ENCODE measurements at places on chromosomes 12 and 14.

- DNase-seq, result no peak
Measured at GRCh38 chr12:112418273-112418607, 507 bp upstream of the PTPN11 start.

DNA sequence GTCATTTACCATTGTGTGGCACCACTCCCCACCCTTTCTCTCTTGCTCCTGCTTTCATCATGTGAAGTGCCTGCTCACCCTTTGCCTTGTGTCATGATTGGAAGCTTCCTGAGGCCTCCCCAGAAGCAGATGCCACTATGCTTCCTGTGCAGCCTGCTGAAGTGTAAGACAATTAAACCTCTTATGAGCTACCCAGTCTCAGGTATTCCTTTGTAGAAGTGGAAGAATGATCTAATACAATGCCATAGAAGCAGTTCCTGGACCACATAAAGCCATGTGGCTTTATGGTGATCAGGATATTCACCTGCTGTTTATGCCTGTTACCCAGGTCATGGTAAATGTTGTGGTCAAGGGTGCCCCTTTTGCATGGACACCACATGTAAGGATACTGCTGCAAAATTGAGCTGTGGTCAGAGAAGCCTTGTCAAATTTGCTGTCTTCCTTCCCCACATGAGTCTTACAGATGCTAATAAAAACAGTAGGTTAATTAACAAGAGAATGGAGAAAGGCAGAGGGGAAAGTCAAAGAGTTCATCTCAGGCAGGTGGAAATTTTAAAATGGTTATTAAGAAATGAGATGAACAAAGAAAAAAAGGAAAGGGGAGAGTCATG, 112.8 kb upstream of the IFNG-AS1 start:
- no peak for DNase-seq

- no peak for DNase-seq
Measured at GRCh38 chr14:24279301-24280186, 8.1 kb upstream of the RABGGTA start.

- no peak for DNase-seq
Measured at GRCh38 chr12:100156731-100157426, 14.2 kb upstream of the BLTP3B start.

DNA sequence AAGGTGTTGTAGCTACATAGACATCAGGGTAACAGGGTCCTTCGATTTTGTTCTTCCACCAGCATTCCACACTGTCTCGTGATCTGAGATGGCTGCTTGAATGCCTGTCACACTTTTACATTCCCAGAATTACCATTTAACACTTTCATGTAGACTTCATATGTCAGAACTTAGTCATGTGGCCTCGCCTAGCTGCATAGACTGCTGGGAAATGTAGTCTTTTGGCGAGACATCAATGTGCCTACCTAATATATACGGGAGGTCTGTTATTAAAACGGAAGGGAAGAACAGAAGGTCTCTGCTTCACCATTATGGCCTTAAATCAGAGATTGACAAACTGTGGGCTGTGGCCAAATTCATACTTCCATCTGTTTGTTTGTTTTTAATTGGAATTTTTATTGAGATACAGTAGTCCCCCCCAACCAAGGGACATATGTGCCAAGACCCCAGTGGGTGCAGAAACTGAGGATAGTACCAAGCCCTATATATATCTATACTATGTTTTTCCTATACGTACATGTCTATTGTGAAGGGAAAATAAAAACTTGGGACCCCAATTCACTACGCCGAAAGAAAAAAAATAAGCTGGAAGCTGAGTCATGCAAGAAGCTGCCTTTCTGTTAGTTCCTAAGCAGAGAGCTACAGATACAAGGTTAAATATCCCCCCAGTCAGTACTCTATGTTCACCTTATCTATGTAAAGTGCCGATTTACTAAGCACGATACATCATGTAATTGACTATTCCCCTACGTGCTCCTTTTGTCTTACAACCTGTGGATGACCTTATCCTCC, 11.3 kb upstream of the HRK start:
- no peak for DNase-seq

GRCh38 chr14:104954746-104955395, 23.3 kb downstream of the AHNAK2 start:
- no peak for DNase-seq

GRCh38 chr12:107236824-107237511, 143.6 kb upstream of the CRY1 start:
- DNase-seq, result no peak

DNA sequence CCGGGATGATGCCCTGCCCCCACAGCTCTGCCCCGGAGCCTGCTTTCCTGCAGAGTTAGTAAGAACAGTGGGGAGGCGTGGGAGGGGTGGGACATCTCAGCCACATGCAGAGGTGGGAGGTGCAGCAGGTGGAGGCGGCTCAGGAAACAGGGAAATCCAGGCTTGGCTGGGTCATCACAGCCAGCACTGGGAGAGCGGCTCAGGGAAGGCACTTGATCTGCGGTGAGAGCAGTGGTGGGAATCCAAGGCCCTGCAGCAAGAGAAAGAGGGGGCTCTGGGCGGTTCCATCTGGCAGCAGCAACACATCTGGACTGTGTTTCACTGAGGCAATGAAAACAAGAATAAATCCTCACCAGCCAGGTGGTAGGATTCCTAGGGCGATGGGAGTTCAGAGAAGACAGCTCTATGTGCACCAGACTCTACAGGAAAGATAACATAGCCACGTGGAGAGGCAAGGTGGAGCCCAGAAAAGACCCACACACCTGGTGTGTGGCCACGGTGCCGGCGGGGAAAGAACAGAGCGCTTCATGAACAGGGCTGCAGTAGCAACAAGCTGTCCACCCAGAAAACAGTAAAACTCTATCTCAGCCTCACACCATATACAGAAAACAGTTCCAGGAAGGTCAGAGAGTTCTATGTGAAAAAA, 57.6 kb downstream of the CCDC85C start:
- no peak for DNase-seq

- DNase-seq, result no peak
Measured at GRCh38 chr12:97306147-97306546, 156.5 kb upstream of the RMST start.

DNA sequence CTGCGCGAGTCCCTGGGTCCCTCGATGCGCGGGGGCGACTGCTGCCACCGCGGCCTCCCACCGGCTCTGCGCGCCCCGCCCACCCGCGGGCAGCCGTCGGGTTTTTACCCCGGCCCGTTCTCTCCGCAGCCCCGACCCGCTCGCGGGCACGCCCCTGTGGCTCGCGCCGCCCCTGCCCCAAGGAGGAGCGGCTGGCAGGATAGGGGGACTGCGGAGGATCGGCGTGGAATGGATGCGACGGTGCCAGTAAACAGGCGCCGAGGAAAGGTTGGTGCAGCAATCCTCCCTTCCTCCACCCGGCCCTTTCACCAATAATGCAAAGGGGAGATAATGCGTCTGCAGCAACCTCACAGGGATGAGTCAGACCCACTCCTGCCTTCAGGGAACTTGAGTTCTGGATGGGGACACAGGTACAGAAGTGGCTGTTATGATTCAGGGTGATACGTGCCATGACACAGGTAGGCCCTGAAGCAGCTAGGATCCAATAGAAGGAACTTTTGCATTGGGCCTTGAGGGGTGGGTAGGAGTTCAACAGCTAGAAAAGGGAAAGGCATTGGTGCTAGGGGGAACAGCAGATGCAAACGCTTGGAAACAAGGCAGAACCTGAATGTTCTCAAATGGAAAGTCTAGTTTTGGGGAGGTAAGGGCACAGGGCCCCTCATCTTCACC, 554 bp upstream of the DEGS2 start:
- DNase-seq, result no peak

DNA sequence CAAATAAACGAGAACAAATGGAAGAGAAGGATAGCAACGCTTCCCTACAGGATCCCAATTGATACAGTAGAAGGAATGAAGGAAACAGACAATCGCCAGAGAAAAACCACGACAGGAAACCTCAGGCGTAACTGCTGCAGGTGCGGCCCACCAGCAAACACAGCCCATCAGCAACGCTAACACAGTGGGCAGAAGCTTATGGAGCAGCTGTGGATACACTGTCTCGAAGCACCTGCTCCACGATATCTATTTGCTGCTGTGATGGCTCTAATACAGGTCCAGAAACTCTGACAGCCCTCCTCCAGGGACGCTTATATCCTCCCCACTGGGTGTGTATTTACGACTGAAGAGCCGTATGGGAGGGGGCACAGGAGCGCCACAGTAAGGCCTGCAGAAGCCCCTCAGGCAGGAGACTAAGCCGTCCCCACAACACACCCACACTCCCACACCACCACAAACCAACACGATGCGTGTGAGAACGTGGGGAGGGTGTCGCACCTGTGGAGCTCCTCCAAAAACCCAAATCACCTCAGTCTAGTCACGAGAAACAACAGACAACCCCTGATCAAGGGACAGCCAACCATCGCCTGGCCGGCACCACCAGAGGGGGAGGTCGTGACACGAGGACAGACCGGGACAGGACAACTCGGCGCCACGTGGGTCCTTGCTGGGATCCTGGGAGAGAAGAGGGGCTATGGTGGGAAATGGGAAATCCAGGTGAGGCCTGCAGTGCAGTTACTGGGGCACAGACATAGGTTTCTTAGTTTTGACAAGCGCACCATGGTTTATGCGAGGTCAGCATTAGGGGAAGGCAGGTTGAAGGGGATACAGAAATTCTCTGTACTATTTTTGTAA, 24.0 kb downstream of the POLE start:
- no peak for DNase-seq

GRCh38 chr14:100620255-100621100, 33.3 kb upstream of the BEGAIN start:
- no peak for DNase-seq

DNA sequence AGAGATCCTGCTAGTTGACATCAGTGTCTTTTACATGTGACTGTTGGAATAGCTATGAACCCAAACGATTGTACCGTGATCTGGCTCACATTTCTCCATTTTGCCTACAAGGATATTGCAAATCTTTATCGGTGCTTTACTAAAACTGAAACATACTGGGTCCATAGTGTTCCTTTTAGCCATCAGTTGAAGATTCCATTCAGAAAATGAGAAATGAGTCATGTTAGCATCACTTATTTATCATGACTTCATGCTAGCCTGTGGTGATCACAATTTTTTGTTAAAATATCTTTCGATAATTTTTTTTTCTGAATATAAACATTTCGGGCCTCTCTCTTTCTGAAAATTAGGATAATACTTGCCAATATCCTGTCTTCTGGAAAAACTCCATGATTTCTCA, 210.3 kb downstream of the EGLN3 start:
- DNase-seq, result no peak

- no peak for DNase-seq
Measured at GRCh38 chr14:101501858-101502615, 59.3 kb upstream of the DIO3 start.
